ENCODE measurements at places on chromosomes 12 and 14. TPM values are rescaled to one million over a fixed set of nuclear protein-coding genes. Genes with fewer than 3 reads are reported as not detected.

Gene RND1
- 5.2 TPM for total RNA-seq

Gene SPATA7
- total RNA-seq = 8.7 TPM

Gene CD163L1
- 0.11 TPM for total RNA-seq

Gene OR9K2
- not detected for total RNA-seq

Gene FGD6
- 25.1 TPM for total RNA-seq

Gene SLC16A7
- total RNA-seq = 6.6 TPM

Gene UBR7
- total RNA-seq = 19.6 TPM

Gene NOC4L
- total RNA-seq = 40.7 TPM

Gene MYO1H
- 0.18 TPM for total RNA-seq

Measured in Caco-2 (cell line).